ENCODE measurements at places on chromosomes 4 and X. TPM values are rescaled to one million over a fixed set of nuclear protein-coding genes. Genes with fewer than 3 reads are reported as not detected.

Gene PDE5A
- 7.4 TPM for polyA plus RNA-seq

Gene PCDH11X
- 0.36 TPM for polyA plus RNA-seq

Gene MAGEA9B
- not detected for polyA plus RNA-seq

GRCh38 chr4:77010841-77011354 lies 61.3 kb downstream of the SEPTIN11 start:
- DNase-seq, result no peak

DNA sequence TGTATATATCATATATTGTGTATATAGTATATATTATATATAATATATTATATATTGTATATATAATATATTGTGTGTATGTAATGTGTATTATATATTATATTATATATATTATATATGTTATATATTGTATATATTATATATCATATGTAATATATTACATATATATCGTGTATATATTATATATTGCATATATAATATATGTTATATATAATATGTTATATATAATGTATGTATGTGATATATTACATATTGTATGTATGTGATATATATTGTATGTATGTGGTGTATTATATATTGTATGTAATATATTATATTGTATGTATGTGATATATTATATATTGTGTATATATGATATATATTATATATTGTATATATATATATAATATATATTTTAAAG lies 30.5 kb downstream of the RAB40A start:
- DNase-seq, result no peak

DNA sequence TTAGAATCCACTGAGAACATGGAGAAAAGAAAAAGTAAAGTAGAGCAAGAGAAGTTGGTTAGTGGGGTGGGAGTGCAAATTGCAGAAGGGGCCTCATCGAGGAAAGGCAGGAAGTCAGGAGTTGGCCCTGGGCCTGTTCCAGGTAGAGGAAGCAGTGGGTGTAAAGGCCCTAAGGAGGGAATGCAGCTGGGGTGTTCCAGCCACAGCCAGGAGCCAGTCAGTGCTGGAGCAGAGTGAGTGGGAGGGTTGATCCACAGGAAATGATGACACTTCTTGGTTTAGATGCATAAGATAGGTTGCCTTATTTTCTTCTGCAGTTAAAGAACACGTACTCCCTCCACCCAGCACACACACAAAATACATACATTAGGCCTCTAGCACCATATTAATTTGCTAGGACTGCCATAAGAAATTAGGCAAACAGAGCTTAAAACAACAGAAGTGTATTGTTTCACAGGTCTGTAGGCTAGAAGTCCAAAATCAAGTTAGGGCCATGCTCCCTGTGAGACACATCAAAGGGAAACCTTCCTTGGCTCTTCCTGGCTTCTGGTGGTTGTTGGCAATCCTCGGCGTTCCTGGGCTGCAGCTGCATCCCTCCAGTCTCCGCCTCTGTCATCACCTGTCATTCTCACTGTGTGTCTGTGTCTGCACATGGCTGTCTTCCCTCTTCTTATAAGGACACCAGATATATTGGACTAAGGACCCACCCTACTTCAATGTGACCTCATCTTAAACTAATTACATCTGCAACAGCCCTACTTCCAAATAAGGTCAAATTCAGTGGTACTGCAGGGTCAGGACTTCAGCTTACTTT lies 205.9 kb downstream of the AASDH start:
- DNase-seq, result no peak

DNA sequence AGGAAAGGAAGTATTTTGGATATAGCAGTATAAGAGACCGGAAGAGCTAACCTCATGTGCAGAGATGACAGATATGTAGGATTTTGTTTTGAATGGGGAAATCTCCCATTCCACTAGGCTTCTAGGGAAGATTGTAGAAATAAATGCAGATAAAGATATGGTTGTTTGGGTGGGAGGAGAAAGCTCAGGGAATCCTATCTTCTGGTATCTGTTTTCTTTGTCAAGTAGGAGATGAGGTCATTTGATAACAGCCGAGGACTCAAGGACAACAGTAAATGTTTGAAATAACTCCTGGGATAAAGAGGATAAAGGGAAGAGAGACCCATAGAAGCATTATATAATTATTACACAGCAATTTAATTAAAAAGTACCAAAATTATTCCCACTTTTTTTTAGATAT lies 24.7 kb upstream of the ZMAT1 start:
- DNase-seq, result no peak

DNA sequence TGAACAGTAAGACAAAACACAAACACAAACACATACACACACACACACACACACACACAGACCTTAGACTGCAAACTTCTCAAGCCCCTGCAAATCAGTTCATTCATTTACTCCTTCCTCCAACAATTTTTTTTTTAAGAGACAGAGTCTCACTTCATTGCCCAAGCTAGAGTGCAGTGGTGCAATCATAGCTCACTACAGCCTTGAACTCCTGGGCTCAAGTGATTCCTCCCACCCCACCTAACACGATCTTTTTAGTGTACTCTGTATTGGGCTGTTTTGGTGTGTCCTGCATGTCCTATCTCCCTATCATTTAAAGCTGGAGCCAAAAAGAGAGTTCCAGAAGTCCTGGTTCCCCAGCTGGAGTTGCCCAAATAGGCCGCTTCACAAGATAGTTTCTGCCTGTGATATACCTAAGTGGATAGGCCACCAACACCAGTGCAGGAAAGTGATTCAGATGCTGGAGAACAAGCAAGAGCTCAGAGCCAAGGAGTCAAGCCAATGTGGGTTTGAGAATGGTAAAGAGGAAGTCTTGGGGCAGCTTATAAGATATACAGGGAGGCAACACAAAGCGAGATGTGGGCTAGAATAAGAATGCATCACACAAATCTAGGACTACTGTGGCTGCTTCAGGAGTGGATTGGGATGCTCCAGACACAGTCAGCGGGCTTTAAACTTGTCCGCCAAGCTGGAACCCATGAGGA lies 85.4 kb upstream of the RAPGEF2 start:
- no peak for DNase-seq

DNA sequence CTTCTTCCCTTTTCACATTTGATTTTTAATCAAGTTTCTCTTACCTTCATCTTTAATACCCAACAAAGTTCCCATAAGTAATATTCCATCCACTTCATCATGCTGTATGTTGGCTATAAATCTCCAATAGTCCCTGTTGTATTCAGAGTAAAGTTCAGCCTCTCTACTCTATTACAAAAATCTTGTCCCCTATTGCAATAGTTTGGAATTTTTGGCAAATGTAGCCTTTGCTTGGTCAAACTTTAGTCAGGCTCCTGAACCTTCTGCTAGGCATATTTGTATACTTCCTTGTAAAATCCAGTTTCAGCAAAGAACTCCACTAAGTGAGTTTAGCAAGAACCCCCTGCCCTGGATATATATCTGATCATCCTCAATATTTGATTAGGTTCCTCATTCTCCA lies 54.0 kb upstream of the PACRGL start:
- no peak for DNase-seq

GRCh38 chr4:26152056-26152455 lies 168.8 kb upstream of the RBPJ start:
- DNase-seq, result no peak

- DNase-seq, result no peak
Measured at GRCh38 chr4:14079601-14080000, 452.1 kb upstream of the BOD1L1 start.
